Activated CD4-positive, alpha-beta T cell treated with anti-CD3 and anti-CD28 coated beads, Interleukin-2, amount 50 U/mL, for 1 hour (primary cell): ENCODE measurements at places on chromosomes 3 and 15.

DNA sequence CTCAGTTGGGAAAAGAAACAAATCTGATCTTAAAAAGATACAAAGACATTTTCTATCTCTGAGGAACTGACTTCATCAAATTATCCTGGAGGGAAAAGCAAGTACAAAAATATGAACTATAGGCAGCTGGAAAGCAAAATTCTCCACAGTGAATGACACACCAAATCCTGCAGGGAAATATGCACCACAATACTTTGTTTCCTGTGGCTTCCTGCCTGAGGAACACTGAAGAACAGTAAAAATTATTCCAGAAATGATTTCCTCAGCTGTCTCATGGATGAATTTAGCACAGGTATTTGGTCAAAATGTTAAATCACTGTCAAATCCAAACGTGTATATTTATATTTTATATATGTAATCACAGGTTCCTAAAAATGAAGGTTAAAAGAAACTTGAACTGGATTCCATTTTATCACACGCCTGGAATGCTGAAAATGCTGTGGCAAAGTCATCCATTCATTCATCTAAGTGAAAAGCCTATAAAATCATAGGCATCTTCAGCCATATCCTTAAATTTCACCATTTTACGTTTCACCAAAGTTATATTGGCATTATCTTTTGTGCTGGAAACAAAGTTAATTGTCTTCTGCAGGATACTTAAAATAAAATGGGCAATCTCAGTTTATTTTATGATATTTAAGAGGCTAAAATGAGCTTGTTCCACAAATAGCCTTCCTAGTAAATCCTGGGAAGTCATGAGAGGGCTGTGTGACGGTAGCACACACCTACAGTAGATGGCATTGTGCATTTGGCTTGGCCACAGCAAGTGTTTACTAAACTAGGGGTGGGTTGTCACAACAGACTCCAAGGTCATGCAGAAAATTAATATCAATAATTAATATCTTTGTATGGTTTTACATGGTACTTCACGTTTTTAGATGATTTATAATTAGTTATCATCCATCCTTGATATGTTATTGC, 19.3 kb upstream of the TSC22D2 start:
- no peak for DNase-seq

DNA sequence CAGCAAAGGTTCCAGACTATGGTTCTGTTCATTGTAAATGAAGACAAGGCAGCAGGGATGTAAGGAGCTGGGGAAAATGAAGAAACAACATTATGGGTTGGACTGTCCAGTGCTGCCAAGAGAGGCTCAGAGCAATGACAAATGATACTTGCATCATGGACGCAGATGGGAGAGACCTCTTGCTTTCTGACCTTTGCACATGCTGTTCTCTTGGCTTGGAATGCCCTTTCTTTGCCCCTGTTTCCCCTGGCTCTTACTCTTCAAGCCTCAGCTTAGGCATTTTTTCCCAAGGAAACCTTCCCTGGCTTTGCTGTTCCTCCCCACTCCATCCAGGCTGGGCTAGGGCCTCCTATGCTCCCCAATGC, 59.9 kb upstream of the RAD18 start:
- no peak for DNase-seq

- DNase-seq: no peak
Measured at GRCh38 chr3:43369404-43370292, 83.3 kb downstream of the SNRK start.

- DNase-seq: no peak
Measured at GRCh38 chr15:42037656-42038055, 16.8 kb upstream of the PLA2G4E start.

- no peak for DNase-seq
Measured at GRCh38 chr3:197890693-197891092, 59.3 kb upstream of the RPL35A start.

DNA sequence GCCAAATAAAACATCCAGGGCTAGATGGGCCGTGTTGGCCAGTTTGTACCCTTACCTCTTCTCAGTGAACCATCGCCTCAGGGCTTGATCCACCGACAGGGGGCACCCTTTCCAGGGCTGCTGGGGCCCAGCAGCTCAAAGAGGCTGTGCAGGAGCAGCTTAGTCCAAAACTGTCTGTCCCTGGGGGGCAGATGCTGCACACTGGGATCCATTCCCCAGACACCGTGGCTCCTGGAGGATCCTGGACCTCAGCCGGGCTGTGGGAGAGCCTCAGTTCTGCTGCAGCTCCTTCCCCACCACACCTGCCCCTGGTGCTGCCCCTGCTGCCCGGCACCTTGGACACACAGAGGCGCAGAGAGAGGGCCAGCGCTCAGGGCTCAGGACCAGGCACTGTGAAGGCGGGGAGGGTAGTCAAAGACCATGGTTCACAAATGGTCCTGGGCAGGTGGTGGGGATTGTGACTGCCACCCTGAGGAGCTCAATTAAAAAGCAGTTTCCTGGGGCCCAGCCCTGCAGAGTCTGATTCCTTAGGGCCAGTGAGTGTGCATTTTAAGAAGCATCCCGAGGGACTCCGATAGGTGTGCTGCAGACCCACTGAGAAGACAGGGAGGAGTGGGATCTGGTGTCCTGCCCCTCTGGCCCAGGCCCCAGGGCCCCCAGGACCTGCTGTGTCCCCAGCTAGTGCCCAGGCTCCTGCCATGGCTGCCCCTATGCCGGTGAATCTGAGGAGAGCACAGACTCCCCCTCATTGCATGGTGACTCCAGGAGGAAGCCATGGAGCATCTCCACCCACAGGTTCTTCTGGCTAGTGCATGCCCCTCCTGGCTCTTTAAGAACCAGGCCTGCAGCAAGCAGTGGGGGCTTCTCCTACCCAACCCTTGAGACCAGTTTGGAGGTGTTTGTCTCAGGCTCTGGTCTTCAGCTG, 86.5 kb upstream of the PRR20G start:
- no peak for DNase-seq

GRCh38 chr15:40770147-40770721, 454 bp downstream of the C15orf62 start:
- no peak for DNase-seq

DNA sequence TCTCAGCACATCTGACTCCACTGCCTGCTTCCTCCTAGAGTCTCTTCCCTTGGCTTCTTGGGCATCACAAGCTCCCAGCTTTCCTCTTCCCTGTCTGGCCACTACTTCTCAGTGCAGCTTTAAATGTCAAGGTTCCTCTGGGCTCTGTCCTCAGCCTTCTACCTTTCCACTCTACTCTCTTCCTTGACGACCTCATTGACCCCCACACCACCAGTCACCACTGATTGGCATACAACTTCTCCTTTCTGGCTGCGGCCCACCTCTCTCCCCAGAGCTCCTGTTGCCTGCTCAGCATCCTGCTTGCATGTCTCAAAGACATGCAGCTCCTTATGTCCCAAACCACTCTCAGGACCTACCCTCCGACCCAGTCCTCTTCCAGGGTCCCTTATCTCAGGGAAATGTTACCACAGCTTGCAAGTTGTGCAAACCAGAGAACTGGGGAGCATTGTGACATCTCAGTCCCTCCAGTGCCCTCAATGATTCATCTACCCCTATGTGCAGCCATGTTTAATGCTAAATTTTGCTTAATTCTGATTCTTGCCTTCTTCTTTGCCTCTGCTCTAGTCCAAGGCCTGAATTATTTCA, 49.9 kb downstream of the TRPM1 start:
- DNase-seq: no peak

DNA sequence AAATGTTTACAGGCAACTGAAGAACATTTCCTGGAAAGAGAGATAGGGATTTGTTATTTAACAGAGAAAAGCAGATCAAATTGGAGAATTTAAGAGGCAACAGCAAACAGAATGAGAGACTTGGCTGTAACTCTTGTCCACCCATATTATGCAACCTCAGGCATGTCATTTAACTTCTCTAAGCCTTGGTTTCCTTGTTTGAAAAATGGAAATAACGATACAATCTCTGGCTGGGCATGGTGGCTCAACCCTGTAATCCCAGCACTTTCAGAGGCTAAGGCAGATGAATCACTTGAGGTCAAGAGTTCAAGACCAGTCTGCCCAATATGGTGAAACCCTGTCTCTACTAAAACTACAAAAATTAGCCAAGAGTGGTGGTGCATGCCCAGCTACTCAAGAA, 23.7 kb downstream of the ARRDC4 start:
- DNase-seq: no peak

- no peak for DNase-seq
Measured at GRCh38 chr3:176839901-176840300, 357.4 kb downstream of the TBL1XR1 start.

DNA sequence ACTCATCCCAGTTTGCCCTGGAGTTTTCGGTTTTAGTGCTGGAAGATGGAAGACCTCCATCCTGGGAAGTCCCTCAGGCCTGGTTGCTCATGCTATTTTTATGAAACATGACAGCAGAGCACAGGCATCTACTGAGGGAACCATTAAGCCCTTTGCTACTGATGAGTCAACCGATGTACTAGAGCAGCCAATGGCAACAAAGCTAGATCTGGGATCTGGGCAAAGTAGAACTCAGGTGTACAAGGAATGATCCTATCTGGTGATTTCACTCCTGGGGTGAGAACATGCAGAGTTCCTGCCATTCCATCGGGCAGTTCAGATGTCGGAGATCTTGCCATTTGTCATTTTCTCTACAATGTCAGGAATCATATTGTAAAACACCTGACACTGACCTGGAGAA, 166.2 kb upstream of the NSMCE3 start:
- no peak for DNase-seq

DNA sequence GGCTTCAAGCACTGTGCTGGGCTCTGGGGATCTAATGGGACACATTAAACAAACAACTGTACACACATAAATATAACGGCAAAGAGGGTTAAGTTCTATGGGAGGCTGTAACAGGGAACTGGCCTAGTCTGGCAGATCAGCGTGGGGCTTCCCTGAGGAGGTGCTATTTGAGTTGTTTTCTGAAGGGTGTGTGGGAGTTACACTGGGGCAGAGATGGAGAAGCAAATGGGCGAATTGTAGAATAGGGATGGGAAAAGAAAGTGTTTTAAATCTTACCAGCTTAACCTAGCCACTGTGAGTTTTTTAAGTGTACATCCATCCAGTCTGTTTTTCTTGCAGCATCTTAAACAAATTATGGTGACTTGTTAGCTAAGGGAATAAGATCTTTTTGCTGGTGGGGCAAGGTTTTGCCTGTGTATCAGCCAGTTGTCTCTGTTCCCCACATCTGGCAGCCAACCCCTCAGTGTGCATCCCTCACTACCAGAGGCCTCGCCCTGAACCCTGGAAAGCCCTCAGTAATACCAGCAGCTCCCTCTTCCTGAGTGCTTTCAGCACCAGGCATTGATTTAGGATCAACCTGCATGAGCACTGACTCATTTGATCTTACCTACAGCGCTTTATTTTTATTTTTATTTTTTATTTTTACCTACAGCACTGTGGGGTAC, 10.9 kb upstream of the IL16 start:
- DNase-seq: no peak

DNA sequence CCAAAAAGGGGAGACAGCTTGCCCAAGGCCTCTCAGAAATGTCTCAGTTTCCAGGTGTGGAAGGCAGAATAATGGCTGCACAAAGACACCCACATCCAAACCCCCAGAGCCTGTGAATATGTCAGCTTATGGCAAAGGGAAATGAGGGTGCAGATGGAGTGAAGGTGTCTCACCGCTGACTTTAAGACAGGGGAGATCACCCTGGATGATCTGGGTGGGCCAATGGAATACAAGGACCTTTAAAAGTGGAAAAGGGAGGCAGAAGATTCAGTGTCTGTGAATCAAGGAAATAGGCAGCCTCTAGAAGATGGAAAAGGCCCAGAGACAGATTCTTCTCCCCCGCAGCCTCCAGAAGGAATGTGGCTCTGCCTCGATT, 48.8 kb upstream of the ATP2B2 start:
- no peak for DNase-seq

DNA sequence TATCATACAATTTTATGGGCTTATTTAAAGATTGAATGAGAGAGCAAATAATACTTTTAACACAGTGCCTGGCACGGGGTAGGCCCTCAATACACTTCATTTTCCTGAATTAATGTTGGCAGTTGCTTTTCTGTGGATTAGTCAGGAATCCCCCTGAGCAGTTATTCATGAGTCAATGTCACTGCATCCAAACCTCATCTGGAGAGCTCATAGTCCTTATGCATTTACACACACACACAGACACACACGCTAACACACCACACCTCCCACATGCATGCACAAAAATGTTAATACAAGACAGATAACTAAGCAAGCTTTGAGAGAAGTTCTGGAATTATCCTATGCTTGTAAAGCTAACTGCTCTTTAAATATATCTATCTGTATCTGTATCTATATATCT, 34.0 kb upstream of the TNFAIP8L3 start:
- no peak for DNase-seq

- DNase-seq: no peak
Measured at GRCh38 chr15:31031471-31032067, 40.1 kb upstream of the MTMR10 start.

DNA sequence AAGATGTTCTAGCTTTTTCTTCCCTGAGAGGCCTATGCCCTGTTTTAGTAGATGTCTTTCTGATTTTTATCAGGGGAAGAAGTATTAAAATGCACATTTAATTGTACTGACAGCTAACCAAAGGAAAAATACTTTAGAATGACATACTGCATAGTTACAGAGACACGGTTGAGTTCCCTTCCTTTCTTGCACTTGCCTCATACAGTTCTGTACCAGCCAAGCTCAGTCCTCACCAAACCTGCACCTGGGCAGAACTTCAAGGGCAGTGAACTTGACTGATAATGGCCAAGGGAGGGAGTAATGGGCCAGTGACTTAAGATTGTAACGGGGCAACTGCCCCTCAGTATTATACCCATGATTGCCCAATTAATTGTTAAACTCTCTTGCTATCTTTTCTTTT, 34.1 kb upstream of the RASGRP1 start:
- DNase-seq: no peak

GRCh38 chr15:85587707-85588411, 206.9 kb downstream of the KLHL25 start:
- DNase-seq: no peak

DNA sequence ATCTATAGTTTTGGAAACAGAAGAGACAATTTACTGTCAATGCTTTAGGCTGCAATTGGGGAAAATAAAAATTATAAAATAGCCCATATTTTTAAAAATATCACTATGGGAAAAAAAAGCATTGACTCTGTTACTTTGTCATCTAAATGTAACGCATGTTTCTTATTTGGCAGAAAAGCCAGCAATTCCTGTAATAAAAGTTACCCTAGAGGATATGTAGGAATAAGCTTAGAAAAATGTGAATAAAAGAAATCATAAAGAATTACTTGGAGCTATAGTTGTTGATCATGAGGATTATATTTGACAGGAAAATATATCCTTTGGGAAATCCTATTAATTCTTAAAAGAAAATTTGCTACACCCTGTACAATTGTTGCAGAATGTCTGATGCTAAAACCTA, 515.4 kb upstream of the IL12A start:
- no peak for DNase-seq

GRCh38 chr15:98896002-98896721, 111.4 kb downstream of the PGPEP1L start:
- no peak for DNase-seq
